ENCODE measurements at places on chromosomes 7 and 10.

- DNase-seq: no peak
Observed at GRCh38 chr7:15829691-15830090, 143.2 kb upstream of the MEOX2 start.

DNA sequence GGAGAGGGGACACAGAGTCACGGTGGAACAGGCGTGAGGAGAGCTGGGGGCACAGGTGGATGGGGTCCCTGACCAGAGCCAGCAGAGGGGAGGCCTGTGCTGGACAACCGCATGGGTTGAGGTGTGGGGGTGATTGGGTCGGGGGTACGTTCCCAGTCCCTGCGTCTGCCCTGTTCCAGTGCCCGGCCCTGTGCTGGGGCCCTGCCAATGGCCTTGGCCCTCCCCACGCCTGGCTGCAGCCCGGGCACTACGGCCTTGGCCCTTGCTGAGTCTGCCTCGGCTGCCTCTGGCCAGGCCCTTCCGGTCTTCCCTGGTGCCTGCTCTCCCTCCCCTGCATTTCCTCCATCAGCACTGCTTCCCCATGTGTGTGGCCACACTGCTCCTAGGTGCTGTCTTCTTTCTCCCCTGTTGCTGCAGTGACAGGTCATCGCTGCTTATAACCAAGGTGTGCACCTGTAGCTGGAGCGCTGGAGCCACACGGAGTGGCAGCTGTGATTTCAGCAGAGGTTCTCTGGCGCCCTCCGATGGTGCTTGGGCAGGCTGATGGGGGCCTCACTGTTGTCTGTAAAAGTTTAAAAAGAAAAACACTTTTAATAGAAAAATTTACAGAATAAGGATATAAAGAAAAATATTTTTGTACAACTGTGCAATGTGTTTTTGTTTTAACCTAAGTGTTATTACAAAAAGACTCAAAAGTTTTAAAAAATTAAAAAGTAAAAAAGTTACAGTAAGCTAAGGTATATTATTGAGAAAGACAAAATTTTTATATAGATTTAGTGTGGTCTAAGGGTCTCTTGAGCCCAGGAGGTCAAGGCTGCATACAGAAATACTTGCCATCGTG, 45.2 kb upstream of the BHLHA15 start:
- DNase-seq: peak; percentile 71

- DNase-seq: no peak
Observed at GRCh38 chr10:79287973-79288723, 59.1 kb upstream of the PPIF start.

GRCh38 chr10:64863836-64864235, 1342.6 kb downstream of the REEP3 start:
- no peak for DNase-seq

GRCh38 chr10:100810091-100810834, 64.9 kb downstream of the PAX2 start:
- no peak for DNase-seq

- no peak for DNase-seq
Observed at GRCh38 chr10:75253281-75254220, 17.8 kb upstream of the COMTD1 start.

DNA sequence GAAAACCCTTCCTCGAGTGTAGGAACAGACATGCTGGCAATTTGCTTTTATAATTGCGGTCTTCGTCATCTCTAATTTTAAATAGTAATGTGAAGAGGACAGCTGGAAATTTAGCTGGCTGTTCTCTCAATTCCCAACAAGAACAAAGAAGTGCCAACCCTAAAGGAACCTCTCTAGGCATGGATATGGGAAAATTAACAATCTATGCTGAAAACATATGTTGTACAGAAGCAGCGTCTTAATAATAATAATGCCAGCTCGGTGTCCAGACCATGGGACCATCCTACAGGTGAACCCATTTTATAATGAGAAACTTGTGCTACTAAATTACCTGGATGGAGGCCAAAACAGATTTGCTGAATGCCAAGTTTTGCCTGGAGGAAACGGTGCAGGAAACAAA, 641.4 kb upstream of the MGMT start:
- no peak for DNase-seq

- DNase-seq: no peak
Observed at GRCh38 chr7:144885478-144885877, 49.6 kb upstream of the TPK1 start.

- no peak for DNase-seq
Observed at GRCh38 chr7:23000597-23001360, 13.2 kb downstream of the HYCC1 start.

GRCh38 chr7:47482013-47482875, 99.7 kb downstream of the TNS3 start:
- DNase-seq: peak; percentile 46
